ENCODE measurements at places on chromosomes 11 and 22.

DNA sequence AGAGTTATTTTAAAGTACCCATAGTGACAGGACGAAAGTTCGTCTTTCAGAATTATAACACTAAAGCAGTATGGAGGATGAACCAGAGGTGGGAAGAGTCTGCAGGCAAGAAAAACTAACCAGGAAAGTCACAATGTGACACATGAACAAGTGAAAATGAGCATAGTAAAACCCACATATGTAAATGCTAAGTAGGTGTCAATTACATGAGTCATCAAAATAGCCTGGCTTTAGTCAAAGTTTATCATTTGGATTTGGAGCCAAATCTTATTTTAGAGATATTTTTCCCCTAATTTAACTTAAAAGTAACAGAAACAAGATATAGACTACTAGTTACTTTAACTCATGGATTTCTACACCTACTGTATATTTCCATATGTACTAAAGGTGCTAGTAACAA, 159.8 kb downstream of the GRIA4 start:
- DNase-seq, result no peak

GRCh38 chr11:72821920-72822799, 7.9 kb downstream of the ATG16L2 start:
- no peak for DNase-seq

GRCh38 chr11:79076526-79077115, 364.2 kb downstream of the TENM4 start:
- DNase-seq, result no peak

DNA sequence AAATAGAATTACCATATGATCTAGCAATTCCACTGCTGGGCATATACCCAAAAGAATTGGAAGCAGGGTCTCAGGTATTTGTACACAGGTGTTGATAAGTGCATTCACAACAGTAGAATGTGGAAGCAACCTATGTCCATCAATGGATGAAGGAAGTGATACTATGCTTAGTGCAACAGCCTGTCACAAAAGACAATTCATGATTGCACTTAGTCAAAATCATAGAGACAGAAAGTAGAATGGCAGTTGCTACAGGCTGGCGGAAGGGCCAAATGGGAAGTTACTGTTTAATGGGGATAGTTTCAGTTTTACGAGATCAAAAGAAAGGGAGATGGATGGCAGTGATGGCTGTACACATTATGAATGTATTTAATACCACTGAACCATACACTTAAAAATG, 42.0 kb downstream of the SGSM3 start:
- no peak for DNase-seq

DNA sequence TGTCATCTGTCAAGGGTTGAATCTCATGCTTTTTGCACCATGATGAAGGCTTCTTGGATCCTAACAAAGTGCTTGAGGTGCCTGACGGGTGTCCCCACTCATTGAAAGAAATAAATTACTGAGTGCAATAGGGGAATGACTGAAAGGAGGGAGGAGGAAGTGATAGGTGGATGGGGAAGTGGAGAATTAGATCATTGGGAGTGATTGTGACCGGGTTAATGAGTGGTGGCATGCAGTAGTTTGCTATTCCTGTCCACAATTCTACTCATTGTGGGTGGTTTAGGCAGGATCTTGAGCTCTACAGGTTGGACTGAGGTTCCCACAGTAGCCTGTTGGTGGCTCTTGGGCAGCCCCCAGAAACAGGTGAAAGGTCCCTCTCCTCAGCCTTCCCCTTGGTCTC, 44.3 kb downstream of the THAP12 start:
- DNase-seq, result no peak

- no peak for DNase-seq
Observed at GRCh38 chr22:20646906-20647305, 127.0 kb upstream of the SERPIND1 start.

DNA sequence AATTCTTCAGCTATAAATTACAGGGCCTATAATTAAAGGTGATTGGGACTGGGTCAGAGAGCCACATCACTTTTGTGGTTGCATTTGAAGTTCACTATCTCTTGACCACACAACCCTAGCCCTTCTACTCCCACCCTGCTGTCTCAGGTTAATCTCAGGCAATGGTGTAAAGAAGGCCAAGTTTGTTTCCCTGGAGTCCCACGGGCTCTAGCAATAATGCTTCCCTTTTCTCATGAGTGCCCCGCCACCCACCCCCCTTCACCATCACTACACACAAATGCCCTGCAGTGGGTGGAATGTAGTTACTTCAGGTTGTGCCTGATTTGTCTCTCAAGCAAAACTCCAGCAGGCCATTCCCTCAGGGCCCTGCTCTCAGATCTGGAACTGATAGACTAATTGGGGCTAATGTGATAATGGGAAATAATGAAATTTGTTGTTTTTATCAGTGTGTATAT, 1.8 kb upstream of the EHF start:
- no peak for DNase-seq

DNA sequence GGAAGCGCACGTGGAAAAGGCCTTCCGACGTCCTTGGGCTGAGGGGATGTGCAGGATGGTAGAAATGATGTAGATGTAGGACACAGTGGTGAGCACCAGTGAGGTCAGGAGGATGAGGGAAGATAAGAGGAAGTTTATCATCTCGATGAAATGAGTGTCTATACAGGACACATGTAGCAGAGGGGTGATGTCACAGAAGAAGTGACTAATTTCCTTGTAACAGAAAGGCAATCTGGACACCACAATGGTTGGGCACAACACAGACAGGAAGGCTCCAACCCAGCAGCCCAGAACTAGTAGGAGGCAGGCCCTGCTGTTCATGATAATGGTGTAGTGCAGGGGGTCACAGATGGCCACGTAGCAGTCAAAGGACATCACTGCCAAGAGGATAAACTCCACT, 35.0 kb upstream of the OR6M1 start:
- DNase-seq, result no peak

GRCh38 chr11:47850337-47850736, 2.2 kb upstream of the NUP160 start:
- DNase-seq, result no peak

DNA sequence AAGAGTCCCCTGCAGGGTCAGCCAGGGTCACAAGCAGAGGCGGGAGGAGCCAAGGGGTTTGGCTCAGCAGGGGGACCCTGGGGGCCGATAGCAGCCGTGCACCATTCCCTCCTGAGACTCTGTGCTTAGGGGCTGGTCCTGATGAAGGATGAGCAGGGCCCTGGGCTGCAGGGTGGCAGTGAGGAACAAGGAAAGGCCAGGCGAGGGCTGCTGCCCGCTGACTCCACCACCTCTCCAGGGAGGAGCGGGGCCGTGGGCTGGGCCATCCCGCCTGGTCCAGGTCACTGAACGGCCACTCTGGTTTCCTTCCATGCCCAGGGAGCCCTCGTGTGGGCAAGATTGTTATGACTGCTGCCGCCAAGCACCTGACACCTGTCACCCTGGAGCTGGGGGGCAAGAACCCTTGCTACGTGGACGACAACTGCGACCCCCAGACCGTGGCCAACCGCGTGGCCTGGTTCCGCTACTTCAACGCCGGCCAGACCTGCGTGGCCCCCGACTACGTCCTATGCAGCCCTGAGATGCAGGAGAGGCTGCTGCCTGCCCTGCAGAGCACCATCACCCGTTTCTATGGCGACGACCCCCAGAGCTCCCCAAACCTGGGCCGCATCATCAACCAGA, 9.2 kb upstream of the NDUFS8 start:
- no peak for DNase-seq

- no peak for DNase-seq
Observed at GRCh38 chr11:86197448-86197847, 47.1 kb upstream of the EED start.

- DNase-seq, result no peak
Observed at GRCh38 chr11:12503039-12503484, 125.7 kb downstream of the PARVA start.

- DNase-seq, result no peak
Observed at GRCh38 chr11:107747622-107748021, 35.8 kb upstream of the SLN start.

DNA sequence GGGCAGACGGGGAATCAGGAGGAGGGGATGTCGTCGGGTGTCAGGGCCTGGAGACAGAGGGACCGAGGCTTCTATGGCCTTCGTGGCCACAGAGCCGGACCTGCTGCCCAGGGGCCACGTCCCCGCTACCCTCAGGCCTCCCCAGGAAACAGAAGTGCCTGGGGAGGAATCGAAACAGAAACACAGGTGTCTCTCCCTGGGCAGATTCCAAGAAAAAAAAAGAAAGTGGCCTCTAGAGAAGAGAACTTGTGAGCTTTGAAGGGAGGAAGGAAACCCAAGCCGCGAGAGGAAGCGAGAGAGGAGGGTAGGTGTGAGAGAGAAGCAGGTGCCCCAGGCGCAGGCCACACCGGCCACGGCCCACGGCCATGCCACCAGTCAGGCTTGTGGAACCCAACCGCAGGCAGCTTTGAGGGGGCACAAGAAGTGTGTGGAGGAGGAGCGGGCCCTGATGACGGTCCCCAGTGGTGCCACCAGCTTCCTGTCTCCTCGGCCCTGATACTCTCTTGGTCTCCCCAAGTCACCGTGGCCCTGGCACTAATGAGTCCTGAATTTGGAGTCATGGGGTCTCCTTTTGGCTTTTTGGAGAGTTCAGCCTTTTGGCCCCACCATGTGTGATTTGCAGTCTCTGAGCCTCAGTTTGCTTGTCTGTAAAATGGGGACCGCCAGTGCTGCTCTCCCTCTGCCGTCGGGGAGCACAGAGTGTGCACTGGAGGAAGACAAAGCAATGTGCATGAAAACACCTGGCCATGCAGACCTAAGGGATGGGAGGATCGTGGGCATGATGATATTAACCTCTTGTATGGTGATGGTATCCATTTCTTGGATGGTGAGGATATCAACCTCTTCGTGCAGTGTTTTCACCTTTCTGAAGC, 25.2 kb downstream of the LIF start:
- DNase-seq, result no peak

DNA sequence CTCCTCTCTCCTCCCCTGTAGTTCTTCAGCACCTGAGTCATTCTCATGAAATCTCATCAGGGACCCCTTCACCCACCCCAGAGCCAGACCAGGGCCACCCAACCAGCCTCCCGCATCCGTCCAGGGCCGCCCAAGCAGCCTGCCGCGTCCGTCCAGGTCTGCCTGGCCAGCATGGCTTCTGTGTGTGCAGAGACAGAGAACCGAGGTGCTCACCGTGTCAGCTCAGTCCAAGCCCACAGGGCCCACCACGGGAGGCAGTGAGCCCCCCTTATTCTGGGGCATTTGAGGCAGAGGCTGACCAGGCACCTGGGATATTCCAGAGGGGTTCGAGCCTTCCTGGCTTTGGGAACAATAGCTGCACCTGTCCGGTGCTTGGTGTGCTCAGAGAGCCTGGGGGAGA, 1117.3 kb downstream of the BRD1 start:
- DNase-seq, result no peak

DNA sequence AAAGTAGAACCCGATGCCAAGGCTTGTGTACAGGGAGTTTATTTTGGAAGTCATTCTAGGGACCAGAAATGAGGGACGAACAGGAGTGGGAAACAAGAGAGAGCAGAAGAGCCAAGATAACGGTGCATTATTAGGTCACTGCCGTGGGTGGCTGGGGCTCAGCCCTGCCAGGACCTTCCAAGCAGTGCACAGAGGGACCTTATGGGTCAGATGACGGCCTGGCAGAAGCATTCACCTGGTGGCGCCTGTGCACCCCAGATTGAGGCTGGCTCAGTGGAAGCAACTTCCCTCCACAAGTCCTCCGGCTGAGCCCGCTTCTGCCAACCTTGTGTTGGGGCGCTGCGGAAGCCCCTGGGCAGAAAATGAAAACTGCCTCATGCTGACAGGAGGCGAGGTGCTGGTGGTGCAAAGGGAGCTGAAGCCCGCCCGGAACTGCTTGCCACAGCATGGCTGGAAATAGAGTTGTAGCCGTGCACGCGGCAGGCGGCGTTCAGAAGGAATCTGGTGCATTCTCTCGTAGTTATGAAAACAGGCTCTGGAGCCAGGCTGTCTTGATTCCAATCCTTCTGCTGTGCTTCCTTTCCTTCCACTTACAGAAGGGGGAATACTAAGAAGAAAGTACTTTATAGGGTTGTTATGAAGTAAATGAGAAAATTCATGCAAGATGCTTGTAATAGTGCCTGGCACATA, 22.2 kb upstream of the TP53I11 start:
- no peak for DNase-seq

GRCh38 chr11:74135127-74135840, 35.5 kb downstream of the C2CD3 start:
- DNase-seq, result no peak

DNA sequence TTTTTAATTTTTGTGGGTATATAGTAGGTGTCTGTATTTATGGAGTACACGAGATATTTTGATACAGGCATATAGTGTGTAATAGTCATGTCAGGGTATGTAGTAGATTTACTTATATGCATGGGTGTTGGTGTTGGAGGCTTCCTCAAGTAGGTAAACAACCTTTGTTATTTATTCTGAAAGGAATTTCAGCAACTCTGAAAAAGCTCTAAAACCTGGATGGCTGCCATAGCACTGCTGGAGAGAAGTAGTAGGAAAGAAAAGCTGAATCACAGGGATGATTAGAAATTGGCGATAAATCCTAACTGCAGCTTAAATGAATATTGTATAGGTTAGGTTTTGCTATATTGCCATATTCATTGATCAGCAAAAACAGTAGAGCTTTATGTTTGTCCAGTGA, 44.4 kb upstream of the ST14 start:
- DNase-seq, result no peak

DNA sequence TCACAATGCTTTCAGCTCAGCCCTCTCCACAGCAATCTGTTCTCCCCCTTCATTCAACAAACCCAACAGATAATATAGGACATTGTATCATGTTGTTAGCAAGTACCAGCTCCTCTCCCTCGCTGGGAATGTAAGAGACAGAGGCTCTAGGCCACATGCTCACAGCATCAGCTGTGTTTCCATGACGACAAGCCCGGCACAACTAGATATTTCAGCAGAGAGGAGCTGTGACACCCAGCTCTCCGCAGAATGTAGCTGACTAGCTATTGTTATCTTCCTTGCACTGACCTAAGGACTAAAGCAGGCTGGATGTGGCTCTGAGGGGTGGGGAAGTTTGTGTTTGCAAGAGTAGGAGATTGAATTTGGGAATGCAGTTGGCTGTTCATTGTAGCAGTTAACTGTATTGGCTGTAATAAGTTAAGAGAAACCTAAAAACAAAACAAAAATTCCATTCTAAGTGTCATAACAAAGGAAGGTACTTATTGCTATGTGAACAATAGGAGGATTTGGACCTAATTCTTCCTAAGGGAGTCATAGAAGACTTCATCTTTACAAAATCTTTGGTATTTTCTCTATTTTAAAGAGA, 28.0 kb upstream of the RRAS2 start:
- no peak for DNase-seq

GRCh38 chr22:17726006-17726927, 48.0 kb downstream of the BID start:
- no peak for DNase-seq

GRCh38 chr11:115919341-115920091, 415.3 kb upstream of the CADM1 start:
- DNase-seq, result no peak

GRCh38 chr11:107472966-107473365, 15.3 kb upstream of the CWF19L2 start:
- DNase-seq, result no peak

Measured in esophagus squamous epithelium (tissue), 5 donors.